Progenitor cell of endocrine pancreas (in vitro differentiated cells): ENCODE measurements at places on chromosomes 3 and 15. TPM values are rescaled to one million over a fixed set of nuclear protein-coding genes. Genes with fewer than 3 reads are reported as not detected.

- H3K27me3 ChIP-seq = no peaks in the 10 kb centered on the region
- no peak for DNase-seq
- H3K4me1 ChIP-seq = no peaks in the 10 kb centered on the region
- H3K36me3 ChIP-seq = no peaks in the 10 kb centered on the region
- H3K27ac ChIP-seq = no peak overlapping the region
Measured at GRCh38 chr15:83881156-83881555, 227.2 kb downstream of the ADAMTSL3 start.

DNA sequence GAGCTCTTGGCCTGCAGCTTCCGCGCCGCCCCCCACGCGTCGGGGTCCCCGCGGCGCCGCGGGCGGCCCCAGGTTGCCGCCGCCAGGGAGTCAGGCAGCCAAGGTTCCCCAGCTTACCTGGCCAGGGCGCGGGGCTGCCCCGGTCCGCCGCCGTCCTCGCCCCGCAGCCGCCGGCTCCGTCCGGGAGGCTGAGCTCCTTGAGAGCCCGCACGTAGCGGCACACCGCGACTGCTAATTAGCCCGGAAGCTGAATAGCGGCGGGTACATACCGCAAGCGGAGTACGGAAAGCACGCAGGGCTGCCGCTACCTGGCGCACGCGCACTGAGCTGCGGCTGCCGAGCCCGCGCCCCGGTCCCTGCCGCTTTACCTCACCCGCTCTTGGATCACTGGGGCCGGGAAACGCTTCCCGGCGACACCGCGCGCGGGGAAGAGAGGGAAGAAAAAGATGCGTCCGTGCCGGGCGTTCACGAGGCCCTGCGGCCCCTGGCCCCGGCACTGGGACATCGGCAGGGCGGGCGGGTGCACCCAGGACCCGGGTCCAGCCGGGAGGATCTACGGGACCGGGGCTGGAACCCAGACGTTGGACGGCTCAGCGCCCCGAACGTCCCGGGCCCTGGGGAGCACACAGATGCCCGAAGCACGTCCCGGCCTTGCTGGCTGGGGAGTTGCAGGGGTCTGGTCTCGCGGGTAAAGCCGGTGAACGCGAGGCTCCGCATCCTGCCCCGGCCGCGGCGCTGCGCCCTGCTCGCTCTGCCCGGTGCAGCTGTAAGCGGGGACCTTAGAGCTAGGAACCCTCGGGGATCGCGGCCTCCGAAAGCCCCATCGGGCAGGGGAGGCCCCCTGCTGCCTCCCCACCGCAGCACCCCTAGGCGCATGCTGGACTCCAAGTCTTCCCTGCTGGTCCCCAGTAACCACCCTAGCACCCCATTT is at the start of gene GOLGA8B:
TSS of gene GOLGA8B (minus strand) at position 253 of the 931 bp plus-strand sequence. CDS start 47,739 bp downstream, outside the sequence.
- peaks cover 29% of the 10 kb centered on the region for H3K27me3 ChIP-seq
- H3K27ac ChIP-seq = peak within 1 kb of the TSS; percentile 59
- no peaks in the 10 kb centered on the region for H3K36me3 ChIP-seq
- peak; percentile 68 for DNase-seq
- peaks cover 14% of the 10 kb centered on the region for H3K4me1 ChIP-seq

OSTN gene
- 0.11 and 0.14 TPM in 2 replicates for total RNA-seq

CCK gene
- 1.1 and 1.6 TPM in 2 replicates for total RNA-seq

GOLGA8T gene
- not detected in 2 replicates for total RNA-seq
